ENCODE measurements at places on chromosomes 3 and 15.

GRCh38 chr3:120568598-120568997, 27.5 kb upstream of the NDUFB4 start:
- DNase-seq, result peak; percentile 34

- no peak for DNase-seq
These were observed 23.1 kb downstream of the TP53BP1 start for GRCh38 chr15:43469867-43470266.

DNA sequence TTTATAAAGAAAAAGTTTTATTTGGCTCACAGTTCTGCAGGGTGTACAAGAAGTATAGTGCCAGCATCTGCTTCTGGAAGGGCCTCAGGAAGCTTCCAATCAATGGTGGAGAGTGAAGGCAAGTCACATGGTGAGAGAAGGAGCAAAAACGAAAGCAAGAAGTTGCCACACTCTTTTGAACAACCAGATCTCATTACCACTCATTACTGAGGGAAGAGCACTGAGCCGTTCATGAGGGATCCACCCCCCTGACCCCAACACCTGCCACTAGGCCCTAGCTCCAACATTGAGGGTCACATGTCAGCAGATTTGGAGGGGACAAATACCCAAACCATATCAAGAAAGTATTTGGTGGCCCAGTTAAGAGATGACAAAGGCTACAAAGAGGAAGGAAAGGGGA, 239.3 kb upstream of the UBE2E1 start:
- no peak for DNase-seq

DNA sequence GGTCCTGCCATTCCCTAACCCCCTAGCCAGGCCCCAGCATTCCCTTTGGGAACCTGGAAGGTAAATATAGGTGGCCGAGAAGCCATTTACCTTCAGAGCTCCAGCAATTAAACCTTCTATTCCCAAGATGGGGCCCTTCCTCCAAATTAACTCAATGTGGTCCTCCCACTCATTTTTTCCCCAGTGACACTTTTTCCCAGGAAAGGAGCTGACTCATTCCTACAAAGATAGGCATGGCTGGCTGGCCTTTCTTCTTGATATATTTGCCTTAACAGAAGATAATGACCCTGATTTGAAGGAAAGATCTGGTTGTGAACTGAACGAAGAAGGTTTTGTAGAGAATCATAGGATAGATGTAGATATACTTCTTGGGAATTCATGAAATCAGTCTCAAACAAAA, 279.0 kb upstream of the VEPH1 start:
- DNase-seq, result no peak

Data from inflammatory macrophage treated with lipopolysaccharide for 4 hours (primary cell).